ENCODE measurements at places on chromosomes 11 and 22.

- no peak for DNase-seq
Observed at GRCh38 chr22:20396639-20397038, 2.7 kb downstream of the ZNF74 start.

DNA sequence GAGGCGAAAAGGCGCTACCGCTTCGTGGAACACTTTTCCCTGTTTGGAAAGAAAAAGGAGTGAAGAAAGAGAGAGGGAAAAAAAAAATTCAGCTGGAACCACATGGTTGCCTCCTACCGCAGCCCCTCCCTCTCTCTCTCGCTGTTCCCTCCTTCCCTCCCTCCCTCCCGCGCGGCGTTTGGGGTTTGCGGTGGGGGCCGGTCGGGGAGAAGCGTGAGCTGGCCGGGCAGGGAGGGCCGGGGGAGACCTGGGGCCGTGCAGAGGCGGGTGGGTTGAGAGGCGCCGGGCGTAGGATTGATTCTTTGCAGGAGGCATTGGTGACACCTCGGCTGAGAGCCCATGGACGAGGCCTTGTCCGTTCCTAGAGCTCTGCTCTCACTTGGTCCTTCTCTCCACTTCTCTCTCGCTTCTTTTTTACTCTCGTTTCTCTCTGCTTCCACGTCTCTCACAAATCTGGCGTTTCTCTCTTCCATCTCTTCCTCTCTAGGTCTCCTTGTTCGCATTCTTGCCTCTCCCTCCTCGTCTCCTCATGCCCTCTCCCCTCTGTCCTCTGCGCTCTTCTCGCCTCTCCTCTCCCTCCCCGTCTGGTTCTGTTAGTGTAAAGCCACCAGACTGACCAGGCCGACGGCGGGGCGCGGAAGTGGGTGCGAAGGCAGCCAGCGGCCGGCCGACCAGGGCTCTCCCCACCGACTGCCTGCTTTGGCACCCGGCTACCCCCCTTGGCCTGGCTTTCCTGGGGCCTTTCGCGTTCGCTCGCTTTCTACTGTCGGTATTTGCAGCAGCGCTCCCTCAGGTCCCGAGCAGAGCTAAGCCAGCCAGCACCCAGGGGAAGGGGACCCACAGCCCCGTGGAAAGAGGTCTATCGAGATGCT, at the start of gene CLMP:
TSS of gene CLMP (minus strand) at position 61 of the 872 bp plus-strand sequence. CDS start 308 bp downstream, outside the sequence.
- DNase-seq, result peak; percentile 76

DNA sequence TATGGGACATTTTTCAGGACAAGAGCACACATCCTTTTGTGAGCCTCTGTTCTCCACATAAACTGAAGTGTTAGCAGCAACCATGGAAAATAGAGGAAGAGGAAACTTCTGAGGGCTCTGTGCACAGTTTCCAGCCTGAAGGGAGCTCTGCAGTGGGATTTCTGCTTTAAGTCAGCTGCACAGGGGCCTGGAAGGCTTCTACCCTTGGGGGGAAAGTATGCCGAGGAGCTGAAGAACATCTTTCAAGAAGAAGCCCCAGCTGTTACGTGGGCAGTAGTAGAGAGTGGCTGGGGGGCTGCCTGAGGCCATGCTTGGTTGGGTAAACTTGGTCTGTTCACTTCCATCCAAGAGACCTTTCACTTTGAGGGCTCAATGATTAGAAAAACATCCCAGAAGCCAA, 82.7 kb upstream of the EED start:
- no peak for DNase-seq

DNA sequence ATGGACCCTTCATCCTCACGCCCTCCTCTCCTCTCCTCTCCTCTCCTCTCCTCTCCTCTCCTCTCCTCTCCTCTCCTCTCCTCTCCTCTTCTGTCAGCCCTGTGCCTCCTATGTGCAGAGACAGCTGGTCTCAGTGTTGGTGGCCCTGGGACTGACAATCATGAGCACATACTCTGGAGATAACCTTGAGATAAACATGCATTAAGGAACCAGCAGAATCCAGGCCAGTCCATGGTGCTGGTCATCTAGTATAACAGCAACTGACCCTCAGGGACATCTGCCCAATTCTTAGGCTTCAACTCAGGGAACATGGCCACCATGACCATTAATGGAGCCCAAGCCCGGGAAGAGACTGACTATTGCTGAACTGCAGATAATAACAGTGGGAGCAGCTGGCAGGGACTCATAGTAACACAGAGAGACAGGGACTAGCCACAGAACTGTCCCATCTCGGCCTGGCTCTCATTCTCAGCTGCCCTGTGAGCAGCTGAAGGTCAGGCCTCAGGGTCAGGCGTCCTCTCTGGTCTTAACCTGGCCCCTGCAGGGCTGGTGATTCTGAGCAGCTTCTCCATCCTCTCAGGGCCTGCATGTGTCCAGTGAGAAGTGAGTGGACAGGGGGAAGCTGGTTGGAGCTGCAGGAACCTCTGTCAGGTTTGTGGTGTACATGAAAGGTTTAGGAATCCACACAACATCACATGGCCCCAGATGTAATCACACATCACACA, 45.4 kb downstream of the GGTLC2 start:
- no peak for DNase-seq

GRCh38 chr11:66617155-66617834, 865 bp downstream of the RBM14 start:
- peak; percentile 92 for DNase-seq

DNA sequence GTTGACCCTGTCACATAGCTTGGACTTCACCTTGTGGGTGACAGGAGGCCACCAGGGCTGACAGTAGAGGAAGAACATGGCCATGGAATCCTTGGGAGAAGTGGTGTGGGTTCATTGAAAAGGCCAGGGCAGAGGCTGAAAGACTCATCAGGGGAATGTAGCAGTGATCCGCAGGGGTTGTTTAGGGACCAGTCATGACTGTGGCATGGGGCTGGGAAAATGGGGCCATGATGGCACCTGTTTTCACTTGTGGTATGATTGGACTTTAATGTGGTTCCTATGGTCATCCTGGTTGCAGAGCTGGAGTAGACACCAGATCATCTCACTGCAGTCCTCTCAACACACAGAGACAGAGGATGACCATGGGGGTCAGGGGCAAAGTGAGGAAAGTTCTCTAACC, 66.7 kb upstream of the MYEOV start:
- no peak for DNase-seq

- no peak for DNase-seq
Observed at GRCh38 chr11:21121991-21122390, 452.6 kb downstream of the NELL1 start.

GRCh38 chr22:32676191-32676590, 125.3 kb upstream of the TIMP3 start:
- DNase-seq, result no peak

GRCh38 chr11:22634897-22635629, 9.4 kb upstream of the FANCF start:
- no peak for DNase-seq

DNA sequence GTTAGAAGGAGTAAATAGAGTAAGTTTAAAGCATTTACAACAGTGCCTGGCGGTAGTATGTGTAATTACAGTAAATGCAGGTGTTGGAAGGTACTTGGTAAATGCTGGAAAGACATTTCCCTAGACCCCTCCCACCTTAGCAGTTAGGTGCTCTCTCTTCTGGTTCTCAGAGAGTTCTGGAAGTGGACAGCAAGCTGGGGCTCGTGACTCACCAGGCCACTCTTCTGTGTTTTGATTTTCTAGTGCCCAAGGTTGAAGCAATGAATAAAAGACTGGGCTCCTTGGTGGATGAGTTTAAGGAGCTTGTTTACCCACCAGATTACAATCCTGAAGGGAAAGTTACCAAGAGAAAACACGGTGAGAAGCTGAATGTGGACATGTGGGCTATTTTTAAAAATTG, 27.6 kb downstream of the SNU13 start:
- no peak for DNase-seq

DNA sequence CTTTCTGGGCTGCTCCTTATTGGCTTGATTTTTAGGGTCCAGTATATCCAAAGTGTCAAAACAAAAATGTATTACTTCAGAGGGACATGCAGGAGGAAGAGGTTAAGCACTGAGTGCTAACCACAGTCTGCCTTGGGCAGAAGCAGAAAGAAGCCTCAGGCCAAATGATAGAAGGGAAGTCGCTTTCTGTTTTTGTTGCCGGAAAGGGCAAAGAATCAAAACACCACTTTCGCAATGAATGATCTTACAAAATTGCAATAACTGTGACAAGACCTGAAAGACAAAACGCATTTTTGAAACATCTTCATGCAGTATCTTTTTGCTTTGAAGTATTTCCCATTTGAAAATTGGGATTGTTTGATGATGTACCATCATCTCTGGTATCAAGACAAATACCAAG, 70.1 kb upstream of the PICALM start:
- DNase-seq, result no peak

DNA sequence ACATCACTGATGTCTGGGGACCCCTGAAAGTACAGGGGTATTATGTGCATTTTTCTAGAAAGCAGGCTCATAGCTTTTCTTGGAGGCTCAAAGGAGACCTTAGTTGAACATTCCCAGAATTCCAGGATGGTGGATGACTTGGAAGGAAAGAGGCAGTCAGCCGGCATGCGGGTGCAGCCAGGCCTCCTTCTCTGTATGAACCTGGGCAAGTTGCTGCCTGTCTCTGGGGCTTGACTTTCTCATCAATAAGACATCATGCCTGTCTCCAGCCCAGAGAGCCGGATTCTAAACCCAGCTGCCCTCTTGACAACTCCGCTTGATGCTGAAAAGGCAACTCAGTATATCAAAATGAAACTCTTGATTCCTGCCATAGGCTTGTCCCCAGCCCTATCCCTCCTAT, 12.6 kb downstream of the MS4A15 start:
- DNase-seq, result peak; percentile 35
